Right renal pelvis (tissue), 4 donors: ENCODE measurements at places on chromosomes 3 and 15.

DNA sequence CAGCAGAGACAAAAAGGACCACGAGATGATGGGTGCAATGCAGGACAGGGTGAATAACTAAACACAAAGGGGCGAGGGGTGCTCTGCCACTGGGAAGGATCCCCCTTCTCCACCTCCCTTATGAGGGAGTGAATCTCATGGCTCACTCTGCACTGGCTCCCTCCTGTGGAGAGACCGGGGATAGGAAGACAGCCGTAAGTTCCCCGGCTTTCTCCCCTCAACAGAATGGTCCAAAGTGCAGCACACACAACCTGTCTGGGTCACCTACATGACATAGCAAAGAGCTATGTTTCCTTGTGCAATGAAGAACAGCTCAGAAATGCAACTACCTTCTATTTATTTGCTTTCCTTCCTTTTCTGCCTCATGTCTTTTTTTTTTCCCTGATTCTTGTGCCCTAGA, 7.8 kb upstream of the ACSBG1 start:
- DNase-seq = no peak

- no peak for DNase-seq
These were observed 274.2 kb downstream of the LRTM1 start for GRCh38 chr3:54653456-54654195.

GRCh38 chr3:67357610-67358458, 296.6 kb downstream of the SUCLG2 start:
- no peak for DNase-seq

DNA sequence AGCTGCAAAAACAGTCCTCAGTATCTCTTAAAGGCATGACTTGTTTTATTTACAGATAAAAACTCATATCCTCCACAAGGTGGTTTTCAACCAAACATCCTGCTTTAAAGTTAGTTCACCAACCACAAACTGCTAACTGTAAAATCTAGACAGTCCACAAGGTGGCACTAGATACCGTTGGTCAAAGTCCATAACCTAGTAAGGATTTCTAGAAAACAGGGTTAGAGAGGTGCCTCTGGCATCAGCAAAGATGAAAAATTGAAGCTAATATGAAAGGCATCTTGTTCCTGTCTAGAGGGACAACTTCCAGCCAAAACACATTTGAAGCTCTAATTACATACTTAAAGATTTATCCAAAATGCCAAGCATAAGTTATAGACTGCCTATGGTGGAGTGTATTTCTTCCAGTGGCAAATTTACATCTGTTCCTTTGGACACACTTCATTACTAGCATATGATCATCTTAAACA, 56.0 kb downstream of the ZMAT3 start:
- peak; percentile 76 for DNase-seq

GRCh38 chr3:11328196-11328945, 56.2 kb downstream of the ATG7 start:
- no peak for DNase-seq

- DNase-seq = no peak
These were observed 30.9 kb downstream of the CCNL1 start for GRCh38 chr3:157128771-157129681.

DNA sequence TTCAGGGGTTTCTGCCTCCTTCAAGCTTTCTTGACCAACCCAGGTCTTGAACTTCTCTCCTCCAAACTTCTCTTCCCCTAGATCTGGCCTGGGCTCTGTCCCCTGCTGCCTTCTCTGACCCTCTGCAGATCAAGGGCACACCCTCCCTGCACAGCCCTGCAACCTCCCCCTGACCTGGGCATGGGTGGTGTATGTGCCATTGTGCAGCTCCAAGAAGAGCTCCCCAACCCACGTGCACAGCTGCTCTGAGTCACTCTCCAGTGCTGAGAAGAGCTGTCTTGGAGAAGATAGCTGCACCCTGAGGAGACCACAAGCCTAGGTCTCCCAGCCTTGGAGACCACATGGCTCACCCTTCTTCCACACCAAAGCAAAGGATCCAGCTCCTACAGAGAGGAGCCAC, 8.0 kb downstream of the MAN2C1 start:
- no peak for DNase-seq

- DNase-seq = no peak
These were observed 436.0 kb upstream of the NR2F2 start for GRCh38 chr15:95894407-95894956.

GRCh38 chr3:197434830-197435229, 120.9 kb downstream of the BDH1 start:
- DNase-seq = no peak

- no peak for DNase-seq
These were observed 133.5 kb upstream of the STT3B start for GRCh38 chr3:31399271-31399670.

DNA sequence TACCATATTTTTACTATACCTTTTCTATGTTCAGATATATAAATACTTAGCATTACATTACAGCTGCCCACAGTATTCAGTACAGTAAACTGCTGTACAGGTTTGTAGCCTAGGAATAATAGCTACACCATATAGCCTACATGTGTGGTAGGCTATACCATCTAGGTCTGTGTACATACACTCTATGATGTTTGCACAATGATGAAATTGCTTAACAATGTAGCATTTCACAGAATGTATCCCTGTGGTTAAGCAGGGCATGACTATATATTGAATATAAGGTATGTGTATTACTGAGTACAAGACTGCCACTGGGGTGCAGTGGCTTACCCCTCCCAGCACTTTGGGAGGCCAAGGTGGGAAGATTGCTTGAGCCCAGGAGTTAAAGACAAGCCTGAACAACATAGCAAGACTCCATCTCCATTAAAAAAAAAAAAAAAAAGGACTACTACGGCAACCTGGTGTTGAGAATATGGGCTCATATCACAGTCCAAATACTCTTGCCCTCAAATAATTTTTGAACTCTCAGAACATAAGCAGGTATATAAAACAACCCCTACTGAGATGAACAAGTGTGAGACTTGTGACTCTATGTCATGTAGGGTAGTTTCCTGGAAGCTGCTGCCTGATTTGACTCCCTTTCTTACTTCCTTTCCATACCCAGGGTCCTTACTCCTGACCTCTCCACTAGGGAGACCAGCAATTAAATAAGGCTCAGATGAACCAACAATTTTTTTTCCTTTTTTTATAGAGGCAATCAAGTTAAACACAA, 4.8 kb downstream of the PPP1R14D start:
- DNase-seq = no peak

- DNase-seq = no peak
These were observed 170.3 kb downstream of the NECTIN3 start for GRCh38 chr3:111241960-111242359.

DNA sequence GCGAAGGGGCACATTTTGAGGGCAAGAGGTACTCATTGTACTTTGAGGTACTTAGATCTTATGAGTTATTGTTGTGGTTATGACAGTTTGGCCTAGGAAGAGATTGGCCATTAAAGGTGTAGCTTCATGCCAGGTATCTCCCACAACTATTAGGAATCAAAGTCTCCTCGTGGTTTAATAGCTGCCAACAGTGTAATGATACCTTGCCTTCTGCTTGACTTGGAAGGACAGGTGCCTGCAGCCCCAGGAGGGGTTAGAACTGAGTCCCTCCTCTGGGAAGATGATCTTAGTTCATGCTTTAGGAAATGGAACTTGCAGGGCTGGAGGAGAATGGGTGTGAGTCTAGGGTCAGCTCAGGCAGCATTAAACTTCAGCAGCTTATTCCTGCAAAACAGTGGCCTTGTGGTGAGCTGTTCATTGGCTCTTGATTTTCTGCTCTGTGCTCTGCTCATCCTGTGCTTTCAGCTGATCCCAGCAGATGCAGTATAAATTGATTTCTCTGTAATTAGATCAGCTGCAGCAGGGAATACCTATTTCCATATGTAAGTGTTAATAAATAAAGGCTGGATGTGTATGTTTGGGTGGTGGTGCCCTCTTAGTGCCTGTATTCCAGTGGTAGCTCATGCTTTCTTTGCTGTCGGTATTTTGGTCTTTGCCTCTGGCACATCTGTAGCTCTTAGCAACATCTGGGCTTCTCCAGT, 40.5 kb downstream of the ZNF609 start:
- no peak for DNase-seq

- no peak for DNase-seq
These were observed 10.6 kb upstream of the SFMBT1 start for GRCh38 chr3:53056442-53056841.

- DNase-seq = no peak
These were observed 25.2 kb downstream of the TSEN2 start for GRCh38 chr3:12509466-12509865.

DNA sequence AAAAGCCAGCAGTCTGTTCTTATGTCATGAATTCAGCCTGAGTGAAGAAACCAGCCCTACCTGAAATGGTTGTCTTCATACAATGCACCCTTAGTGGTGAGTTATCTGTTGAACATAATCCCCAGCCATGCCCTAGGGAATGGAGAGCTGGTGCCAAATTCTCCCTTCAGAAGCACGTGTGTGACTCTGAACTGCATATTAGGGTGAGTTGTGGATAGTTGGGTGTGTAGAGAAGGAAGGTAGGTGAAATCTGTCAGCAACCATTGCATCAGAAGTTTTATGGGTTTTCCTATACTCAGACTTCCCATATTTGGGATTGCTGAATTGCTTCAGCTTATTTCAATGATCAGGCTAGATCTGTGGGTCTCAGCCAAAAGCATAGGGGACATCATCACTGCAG, 46.5 kb upstream of the TP63 start:
- DNase-seq = no peak

DNA sequence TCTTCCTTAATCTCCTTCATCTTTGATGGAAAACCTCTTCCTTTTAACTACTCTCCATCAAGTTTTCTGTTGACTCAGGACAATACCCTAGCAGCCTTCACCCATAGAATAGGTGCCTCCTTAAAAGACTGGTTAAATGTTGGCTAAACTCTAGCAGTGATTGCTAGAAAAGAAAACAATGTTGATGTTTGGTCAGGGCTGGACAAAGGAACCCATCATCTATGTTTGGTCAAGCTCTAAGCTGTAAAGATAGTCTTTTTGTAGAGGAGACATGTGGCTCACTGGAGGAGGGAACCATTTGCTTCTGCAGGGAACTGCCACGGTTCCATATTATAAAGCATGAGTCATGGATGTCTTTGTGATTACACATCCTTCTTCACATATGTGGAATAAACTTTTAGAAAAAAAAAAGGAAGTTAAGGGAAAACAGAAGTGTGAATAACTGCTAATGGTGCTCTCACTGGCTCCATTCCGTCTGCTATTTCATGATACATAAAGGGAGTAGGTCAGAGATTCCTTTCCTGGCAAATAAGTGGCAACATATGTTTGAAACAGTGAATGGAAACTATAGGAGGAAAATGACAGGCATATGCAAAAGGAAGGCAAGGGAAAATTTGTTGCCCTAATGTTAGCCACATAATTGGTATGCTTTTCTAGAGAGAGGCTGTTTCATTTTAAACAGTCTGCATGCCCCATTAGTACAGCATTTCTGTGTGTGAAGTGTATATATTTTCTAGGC, 78.2 kb downstream of the CMSS1 start:
- DNase-seq = no peak
